ENCODE measurements at places on chromosomes 4 and X.

- no peak for DNase-seq
Observed at GRCh38 chr4:140085062-140085622, 68.8 kb downstream of the MAML3 start.

DNA sequence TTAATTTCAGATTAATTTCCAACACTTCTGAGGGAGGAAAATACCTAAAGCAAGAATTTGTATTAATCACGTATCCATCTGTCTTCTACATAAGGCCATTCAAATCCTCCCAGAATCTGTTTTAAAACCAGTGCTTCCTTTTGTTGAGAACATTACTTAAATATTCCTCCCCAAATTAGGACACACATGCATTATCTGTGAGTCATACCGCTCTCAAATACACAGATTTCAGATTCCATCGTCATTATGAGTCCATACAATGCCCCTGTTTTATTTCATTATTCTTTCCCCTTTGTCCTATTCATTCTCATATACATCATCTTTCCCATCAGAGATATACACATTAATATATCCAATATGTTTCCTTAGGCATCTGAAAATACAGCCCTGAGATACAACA lies 57.3 kb upstream of the PRSS12 start:
- DNase-seq, result no peak

- DNase-seq, result no peak
Observed at GRCh38 chr4:81963015-81963762, 410.6 kb downstream of the HNRNPD start.

DNA sequence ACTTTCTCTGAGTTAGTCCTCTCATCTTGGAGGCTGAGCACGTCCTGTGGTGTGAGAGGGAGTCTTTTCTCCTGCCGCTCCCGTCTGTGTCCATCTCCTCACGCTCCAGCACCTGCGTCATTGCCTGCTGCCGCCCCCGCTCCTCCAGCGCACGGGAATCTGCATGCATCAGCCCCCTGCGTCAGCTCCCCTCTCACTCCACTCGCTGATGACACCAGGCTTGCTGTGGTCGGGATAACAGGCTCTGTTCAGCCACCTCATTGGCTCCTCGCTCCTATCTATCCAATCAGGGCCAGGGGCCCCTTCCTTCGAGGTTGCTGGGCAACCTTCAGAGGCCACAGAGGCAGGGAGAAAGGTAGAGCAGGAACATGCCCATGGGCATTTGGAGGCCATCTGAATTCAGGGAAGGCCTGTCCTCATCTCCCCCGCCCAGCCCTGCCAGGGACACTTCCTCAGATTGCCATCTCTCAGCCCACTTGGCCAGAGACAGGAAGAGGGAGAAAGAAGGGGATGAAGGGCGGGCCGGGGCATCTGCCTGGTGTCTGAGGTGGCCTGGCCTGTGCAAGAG lies 9.3 kb downstream of the ZNF185 start:
- no peak for DNase-seq

DNA sequence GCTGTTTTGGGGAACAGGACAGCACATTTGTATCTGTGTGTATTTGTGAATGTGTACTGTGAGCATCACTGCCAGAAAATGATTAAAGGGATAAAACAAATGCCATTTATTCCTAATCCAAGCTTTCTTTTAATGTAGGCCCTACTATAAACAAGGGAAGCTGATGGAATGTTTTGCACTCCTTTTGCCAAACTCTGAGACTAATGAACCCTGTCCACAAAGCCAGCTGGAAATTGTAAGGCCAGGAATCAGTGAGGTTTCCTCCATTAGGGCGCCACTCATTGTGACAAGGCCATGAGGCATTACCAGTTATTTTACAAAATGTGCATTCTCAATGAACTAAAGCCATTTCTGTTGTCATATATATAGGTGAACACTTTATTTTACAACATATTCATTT lies 163.0 kb upstream of the NAP1L5 start:
- DNase-seq, result no peak

DNA sequence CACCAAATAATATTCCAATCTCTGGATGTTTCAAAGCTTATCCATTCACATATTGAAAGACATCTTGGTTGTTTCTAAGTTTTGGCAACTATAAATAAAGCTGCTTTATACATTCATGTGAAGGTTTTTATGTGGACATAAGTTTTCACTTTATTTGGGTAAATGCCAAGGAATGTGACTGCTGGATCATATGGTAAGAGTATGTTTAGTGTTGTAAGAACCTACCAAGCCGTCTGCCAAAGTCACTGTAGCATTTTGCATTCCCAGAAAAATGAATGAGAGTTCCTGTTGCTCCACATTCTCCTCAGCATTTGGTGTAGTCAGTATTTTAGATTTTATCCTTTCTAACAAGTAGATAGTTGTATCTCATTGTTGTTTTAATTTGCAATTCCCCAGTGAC lies 1047.7 kb downstream of the C4orf33 start:
- DNase-seq, result no peak

DNA sequence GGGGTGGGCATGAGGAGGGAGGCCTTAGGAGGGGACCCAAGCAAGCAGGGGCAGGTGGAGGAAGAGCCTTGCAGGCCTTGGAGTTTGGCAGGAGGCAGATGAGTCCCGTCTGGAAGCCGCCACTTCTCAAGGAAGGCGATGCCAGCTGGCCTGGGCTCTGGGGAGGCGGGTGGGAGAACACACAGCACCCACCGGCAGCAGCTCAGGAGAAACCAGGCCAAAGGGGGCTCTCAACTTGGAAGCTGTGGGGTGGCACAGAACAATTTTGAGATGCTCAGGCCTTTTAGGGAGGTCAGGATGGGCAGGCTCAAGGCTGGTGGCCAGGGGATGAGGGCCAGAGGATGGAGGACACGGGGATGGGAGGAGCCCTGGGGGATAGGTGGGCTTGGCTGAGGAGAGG lies 11.6 kb upstream of the DUSP9 start:
- DNase-seq, result no peak
